ENCODE measurements at places on chromosomes 3 and 15.

DNA sequence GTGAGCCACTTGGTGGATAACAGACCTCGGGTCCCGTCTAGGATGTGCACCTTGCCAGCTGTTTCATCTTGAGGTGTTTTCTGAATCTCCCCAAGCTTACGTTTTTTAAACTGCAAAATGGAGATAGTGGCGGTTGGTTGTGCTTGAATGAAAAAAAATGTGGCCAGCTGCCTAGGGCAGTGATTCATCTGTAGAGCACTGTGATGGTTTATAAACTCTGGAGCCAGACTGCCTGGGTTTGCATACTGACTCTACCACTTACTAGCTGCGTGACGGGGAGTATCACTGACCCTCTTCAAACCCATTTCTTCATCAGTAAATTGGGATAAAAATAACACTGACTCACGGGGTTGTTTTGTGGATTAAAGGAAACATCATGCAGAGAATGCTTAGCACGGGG lies 159.1 kb downstream of the CHL1 start:
- no peak for DNase-seq

DNA sequence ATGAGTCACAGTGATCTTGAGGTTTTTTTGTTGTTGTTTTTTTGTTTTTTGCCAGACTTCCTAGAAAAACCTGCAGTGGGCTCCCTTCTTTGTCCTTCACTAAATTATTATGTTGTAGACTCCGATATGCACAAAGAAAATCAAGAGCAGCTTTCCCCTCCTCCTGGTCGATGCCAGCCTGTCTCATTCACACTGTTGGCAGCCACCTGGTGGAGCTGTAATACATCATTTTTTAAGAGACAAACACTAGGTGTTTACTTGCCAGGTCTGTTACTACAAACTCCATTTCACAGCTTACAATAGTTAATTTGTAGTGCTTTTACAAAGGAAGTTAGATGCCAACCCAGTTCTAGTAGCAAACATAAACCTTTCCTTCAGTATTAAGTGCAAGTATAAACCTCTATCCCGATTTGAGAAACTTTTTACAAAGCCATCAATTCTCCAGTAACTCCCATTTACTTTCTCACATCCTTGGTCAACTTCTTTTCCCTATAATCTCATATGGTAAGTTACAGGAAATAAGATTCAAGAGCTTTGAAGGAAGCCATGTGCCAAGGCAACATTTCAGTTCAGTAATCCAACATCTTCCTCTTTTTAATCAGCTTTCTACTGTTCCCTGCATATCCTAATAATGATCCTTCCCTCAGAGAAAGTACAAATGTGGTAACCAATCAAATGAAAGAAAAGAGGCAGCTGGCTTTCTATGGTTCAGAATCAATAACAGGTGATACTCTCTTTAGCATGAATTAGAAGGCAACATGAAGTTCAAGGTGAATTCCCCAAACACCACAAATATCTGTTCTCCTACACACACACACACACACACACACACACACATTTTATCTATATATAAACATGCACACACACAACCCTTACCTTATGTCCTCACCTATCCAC lies 14.0 kb downstream of the AAGAB start:
- no peak for DNase-seq

DNA sequence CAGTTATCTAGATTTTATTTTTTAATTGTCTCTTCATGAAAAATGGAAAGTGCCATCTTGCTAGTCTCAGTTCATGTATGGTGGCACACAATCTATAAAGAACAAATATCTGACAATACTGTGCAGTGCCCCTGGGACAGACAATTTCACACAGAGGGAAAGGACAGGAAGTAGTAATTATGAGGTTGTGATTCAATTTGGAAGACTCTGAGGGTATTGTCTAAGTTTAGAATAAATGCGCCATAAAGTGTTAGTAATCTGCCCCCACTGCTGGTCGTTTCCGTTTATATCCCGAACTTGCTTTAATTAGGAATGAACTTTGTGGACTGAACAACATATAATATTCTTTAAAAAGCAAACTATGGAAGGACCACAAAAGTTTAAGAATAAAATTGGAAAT lies 196.4 kb upstream of the SLC24A5 start:
- no peak for DNase-seq

- DNase-seq, result no peak
Observed at GRCh38 chr15:58495891-58496408, 64.2 kb downstream of the LIPC start.

- DNase-seq, result no peak
Observed at GRCh38 chr15:99310745-99311144, 59.5 kb downstream of the LRRC28 start.

DNA sequence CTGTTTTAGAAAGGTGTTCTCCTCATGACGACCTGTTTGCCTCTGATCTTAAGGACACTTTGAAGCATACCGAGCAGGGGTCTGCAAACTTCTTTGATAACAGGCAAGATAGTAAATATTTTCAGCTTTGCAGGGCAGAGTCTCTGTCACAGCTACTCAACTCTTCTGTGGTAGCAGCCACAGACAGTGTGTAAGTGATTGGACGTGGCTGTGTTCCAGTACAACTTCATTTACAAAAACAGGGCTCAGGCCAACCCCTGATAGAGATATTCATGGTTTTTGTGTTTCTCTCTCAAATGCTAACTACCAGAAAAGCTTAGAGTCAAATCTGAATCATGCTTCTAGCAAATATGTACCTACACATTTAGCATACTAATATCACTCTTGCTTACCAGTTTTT lies 51.5 kb downstream of the TGFBR2 start:
- DNase-seq, result no peak

GRCh38 chr3:11641683-11642430 lies 1.9 kb downstream of the VGLL4 start:
- DNase-seq, result no peak

DNA sequence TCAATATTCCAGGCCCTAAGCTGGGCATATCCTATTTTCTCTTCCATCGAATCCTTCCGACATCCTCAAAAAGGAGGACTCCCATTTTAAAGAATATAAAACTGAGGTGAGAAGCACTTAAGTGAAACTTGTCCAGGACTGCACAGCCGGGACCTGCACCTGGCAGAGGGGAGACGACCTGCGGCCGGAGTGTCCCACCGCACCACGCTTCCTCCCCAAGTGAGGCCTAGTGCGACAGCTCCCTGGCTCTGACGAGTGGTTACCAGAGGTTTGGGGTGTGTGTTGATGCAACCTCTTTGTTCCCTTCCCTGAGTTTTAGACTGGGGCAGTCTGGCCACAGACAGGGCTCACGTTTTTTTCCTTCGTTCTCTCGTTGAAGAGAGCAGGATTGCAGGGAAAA lies 24.9 kb upstream of the ATP2B2 start:
- no peak for DNase-seq

- no peak for DNase-seq
Observed at GRCh38 chr3:11162401-11163345, 8.4 kb downstream of the HRH1 start.

- DNase-seq, result no peak
Observed at GRCh38 chr3:46163556-46164041, 44.5 kb downstream of the CCR1 start.

DNA sequence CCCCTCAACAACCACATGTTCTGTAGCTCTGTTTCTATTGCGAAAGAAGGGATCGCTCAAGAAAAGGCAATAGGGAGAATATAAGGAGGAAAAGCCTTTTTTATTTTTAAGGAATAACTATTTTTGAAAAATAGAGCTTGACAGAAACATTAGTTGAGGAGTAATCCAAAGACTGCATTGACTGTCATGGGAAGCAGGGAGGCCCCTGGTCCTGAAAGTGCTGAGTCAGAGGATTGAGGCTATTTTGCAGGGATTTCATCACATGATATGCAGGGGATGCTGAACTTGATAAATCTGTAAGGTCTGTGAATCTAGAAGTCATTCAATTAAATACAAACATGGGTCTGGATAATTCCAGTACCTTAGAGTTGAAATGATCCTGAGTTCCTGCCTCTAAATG lies 92.0 kb downstream of the MTHFS start:
- no peak for DNase-seq

Measured in activated T-helper 1 cell treated with anti-CD3 and anti-CD28 coated beads, Interleukin-2, amount 50 U/mL, for 16 hours (primary cell).